Activated CD4-positive, alpha-beta T cell treated with anti-CD3 and anti-CD28 coated beads for 36 hours (primary cell): ENCODE measurements at places on chromosomes 1 and 21.

GRCh38 chr1:242568666-242569065 lies 44.2 kb upstream of the PLD5 start:
- no peak for DNase-seq

DNA sequence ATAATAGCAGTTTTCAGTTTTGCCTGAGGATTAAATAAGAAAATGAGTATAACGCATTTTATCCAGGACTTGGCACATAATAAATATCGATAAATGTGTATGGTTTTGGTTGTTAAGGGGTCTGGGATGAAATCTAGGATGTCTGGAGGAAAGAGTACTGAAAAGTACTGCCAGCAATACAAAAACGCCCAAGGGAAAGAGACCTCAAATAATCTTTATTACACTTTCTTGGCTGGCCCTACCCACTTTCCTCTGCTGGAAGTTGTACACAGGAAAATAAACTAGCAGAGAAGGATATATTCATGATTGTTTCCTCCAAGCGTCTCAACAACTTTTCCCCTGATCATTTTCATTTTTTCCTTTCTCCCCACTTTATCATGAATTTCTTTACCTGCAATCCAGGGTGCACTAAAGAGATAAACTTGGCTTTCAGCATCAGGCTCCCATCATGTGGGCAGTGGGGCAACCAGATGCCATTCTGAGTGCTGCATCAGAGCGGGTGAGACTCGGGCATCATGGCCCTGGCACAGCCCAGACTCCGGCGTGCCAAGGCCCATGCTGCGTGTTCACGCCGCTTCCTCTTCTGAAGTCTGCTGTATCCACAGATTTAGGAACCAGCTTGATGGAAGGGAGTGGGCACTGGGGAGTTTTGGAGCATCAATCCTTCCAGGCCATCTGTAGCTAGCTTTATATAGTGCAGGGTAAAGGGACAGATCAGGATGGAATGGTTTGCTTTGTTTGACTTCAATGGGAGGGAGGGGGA lies 35.8 kb upstream of the PLXNA2 start:
- DNase-seq = no peak

DNA sequence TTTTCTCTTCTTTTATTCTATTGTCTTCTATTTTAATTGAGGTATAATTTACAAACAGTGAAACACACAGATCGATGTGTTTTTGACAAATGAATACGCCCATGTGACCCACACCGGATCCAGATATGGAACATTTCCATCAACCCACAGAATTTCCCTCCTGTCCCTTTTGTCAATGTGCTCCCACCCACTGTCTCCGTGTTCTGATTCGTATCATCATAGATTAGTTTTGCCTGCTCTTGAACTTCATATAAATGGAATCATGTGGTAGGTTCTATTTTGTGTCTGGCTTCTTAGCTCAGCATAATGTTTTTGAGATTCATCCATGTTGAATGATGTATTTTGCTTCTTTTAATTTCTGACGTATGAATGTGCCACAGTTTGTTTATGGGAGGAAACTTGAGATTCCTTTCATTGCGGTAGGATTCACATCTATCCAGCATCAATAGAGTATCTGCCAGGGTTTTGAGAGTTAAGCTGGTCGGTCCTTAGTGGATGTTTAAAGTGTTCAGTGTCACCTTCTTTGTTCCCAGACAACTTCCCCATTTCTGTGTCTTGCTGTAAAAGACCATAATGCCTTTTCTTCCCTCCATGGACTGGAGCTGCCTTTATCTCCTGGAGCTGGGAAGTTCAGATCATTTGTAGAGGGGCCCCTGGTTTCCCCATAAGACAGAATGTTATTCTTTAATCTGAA lies 14.7 kb downstream of the NAV1 start:
- DNase-seq = no peak

GRCh38 chr1:17377325-17377953 lies 5.4 kb downstream of the PADI6 start:
- DNase-seq = no peak

DNA sequence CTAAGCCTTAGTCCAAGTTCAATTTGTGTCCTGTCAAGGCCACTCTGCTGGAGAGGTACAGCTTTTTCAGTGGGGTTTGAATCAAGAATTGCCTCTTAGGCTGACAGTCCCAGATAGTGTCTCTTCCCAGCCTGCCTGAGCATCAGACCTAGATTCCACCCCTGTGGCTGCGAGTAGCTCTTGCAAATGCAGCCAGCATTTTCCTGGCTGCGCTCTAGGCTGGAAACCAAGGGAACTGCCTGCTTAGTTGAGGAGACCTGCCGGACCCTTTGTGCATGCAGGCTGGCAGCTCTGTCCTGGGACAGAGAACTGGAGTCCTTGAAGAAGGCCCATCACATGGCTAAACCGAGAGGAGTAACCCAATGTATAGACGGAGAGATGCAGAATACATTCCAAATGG lies 293.7 kb downstream of the PCP4 start:
- DNase-seq = no peak

DNA sequence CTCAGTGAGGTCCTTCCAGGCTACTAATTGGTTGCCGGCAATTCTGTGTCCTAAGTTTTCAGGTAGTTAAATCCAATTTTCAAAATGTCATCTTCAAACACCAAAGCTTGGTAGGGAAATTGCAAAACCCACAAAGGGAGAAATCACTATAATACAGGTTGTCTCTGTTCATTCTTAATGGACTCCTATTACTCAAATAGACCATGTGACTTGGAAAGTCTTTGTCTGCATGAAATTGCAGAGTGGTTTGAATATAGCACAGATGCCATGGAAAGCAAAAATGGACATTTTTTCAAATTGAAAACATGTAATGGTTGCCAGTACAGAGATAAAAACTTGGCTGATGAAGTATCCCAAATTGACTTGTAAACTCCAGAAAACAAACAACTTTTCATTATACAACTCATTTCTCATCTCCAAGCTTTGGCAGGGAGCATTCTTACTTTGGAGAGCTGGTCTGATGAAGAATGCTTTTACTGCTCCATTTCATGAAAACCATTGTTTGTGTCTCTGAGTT lies 169.5 kb upstream of the PKN2 start:
- no peak for DNase-seq

DNA sequence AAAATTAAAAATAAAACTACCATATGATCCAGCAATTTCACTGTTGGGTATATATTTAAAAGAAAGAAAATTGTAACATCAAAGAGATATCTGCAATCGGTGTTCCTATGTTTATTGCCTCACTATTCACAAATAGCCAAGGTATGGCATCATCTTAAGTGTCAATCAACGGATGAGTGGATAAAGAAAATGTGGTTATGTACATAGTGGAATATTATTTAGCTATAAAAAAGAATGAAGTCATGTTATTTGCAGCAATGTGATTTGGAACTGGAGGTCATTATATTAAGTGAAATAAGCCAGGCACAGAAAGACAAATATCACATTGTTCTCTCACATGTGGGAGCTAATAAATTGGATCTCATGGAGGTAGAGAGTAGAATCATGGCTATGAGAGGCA lies 76.3 kb downstream of the RD3 start:
- no peak for DNase-seq

DNA sequence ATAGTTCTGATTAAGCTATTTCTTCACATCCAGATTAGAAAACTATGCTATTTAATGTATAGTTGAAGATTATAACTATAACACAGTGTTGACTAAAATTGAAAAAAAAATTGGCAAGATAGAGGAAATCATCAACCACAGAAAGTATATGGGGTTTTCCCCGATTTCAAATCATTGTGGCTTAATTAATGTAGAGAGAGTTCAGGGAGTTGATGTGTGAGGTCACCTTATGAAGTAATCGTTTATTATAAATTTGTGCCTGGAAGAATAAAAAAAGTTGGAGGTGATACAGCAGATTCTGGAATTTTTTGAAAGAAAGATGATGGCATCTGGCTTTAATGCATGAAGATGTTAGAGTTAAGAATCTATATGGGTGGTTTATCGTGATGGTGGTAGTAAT lies 84.3 kb downstream of the PTGS2 start:
- DNase-seq = no peak

DNA sequence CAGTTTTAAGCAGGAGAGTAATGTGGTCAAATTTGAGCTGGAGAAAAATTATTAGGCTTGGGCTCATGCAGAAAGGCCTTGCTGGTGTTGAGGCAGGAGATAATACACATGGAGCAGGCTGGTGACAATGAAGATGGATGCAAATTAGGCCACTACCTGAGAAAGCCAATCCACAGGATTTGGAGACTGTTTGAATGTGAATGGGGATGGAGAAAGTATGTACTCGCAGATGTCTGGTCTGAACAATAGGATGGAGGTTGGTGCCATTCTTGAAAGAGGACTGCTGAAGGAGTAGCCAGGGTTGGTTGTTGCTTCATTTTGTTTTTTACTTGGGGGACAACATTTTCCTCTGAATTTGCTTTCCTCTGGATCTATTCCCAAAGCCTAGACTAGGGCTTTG lies 8.0 kb upstream of the KIRREL1 start:
- no peak for DNase-seq

DNA sequence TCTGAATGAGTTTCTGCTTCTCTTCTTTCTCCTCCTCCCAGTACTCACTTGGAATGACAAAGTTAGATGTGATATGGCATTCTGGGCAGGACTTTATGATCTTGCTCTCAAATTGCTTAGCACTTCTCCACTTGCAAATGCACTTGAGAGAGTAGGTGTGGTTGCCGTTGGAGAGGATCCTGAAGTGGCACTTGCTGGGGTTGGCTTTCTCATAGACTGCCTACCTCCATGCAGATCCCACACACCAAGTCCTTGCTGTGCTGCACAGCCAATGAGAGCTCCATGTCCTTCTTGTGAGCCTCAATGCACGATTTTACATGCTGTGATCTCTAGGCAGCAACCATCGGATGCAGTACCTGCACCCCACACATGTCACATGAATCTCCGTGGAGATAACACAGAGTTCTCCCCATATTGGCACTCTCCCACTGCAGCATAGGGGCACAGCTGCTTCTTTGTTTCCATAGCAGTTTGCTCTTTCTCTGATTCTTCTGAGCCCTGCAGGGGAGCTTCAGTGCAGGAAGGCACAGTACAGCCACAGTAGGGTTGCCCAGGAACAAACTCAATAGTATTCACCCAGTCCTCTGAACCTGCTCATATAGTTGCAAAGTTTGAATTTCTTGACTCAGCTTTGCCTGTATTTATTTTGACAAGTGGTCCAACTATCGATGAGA lies 45.2 kb downstream of the ZNF691 start:
- DNase-seq = no peak

DNA sequence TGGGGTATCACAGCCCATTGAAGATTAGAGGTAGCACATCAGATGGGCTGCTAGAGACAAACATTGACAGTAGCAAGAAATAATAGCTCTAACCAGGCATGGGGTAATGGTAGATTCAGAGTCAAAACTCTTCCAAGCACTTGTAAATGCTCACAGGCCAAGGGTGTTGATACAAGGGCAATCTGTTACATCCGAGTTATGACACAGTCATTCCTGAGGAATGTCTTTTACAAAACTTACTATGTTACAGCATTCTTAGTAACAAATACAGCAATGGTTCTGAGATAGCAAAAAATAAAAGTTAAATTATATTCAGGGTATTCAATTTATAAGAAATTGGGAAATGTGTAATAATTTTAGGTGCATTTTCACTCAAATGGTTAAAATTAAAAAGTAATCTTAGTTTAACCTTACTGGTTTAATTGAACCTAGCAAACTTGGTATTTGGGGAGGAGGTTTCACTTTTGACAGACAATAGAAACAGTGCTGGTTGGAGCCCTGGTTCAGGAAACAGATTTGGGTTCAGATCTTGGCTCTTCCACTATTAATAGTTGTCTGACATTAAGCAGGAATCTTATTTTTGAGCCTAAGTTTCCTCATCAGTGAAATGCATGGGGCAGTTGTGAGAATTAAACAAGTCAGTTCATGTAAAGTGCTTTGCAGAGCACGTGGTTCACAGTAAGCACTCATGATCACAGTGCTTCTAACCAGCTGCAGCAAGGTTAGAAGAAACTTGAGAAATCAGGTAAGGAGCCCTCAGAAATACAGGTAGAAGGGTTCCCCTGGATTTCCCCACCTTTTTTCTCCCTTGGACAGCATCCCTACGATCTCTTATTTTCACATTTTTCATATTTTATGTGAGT lies 4.4 kb downstream of the ST3GAL3 start:
- DNase-seq = no peak

DNA sequence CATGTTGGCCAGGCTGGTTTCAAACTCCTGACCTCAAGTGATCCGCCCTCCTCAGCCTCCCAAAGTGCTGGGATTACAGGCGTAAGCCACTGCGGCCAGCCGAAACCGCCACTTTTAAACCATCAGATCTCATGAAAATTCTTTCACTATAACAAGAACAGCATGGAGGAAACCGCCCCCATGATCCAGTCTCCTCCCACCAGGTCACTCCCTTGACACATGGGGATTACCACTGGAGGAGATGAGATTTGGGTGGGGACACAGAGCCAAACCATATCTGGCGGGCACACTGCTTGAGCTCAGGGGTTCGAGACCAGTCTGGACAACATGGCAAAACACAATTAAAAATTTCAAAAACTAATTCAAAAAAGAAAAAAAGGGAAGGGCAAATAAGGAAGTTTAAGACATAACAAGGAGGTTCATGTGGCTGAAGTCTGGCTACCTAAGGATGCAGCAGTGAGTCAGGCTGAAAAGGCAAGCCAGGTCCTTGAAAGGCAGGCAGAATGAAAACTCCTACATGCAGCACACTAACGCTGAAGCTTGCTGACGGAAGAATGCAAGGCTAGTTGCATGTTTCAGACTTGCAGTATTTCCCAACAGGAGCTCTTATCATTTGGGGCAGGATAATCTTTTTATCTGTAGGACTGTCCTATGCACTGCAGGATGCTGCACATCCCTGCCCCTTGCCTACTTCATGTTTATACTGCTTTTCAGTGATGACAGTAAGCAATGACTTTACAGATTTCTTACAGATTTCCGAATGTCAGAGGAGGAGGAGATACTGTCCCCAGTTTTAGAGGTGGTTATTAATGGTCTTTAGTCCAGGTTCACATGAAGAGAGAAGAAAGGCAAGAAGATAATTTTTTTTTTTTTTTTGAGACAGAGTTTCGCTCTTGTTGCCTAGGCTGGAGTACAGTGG lies 49.3 kb downstream of the FBXO42 start:
- no peak for DNase-seq

DNA sequence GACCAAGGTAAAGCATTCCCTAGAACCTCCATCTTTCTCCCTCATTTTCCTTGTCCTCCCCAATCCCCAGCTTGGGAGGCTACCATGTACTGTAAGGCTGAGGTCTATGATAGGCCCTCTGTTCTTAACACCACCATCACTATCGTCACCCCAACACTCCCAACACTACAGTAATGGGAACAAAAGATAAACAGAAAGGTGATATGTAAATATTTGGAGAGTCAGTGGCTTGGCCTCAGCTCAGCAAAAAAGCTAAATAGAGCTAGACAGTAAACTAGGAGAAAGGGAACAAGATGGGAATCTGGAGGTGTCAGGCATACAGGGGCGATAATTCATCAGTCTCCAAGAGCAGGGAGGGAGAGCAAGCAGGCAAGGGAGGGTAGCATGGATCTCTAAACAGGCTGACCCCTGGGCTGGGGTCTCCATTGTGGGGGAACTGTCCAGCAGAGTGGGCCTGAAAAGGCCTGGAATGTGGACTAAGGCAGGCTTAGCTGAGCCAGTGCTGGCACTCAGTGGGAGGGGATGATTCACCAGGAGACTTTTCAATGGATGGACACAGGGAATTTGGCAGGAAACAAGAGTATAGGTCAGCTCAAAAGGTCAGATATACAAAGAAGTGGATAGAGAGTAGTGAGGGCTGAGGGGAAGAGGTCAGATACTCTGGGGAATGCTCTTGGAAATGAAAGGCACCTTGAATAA lies 6.7 kb downstream of the WNT2B start:
- no peak for DNase-seq

GRCh38 chr1:149917571-149918144 lies at the start of gene SV2A:
TSS of gene SV2A (minus strand) at chr1:149917844. CDS start at chr1:149913840, 4,004 bp downstream.
- DNase-seq = peak; percentile 71
